ENCODE measurements at places on chromosomes 3 and 15.

DNA sequence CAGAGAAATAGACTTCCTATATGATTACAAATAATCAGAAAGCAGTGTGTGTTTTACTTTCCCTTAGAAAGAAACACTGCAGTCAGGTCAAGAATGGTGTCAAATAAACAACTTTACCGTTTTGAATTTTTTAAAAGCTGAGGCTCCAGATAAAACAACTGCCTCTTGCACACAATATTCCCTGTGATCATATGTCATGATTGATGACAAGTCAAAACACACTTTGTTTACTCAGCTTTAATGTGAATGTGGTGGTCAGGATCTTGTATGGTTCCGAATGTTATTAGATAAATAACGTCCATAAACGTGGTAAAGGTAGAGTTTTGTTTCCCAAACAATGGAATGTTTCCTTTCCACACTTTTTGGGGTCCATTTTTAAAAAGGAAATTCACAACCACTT lies 428.4 kb upstream of the MDFIC2 start:
- no peak overlapping the region for H3K4me3 ChIP-seq
- no peak overlapping the region for H3K27ac ChIP-seq
- H3K36me3 ChIP-seq = no peaks in the 10 kb centered on the region
- no peak for DNase-seq

GRCh38 chr3:66279168-66279567 lies 58.4 kb downstream of the SLC25A26 start:
- no peaks in the 10 kb centered on the region for H3K4me1 ChIP-seq
- H3K27me3 ChIP-seq = no peaks in the 10 kb centered on the region
- no peaks in the 10 kb centered on the region for H3K36me3 ChIP-seq
- no peak overlapping the region for H3K27ac ChIP-seq
- no peak for DNase-seq
- H3K4me3 ChIP-seq = no peak overlapping the region

DNA sequence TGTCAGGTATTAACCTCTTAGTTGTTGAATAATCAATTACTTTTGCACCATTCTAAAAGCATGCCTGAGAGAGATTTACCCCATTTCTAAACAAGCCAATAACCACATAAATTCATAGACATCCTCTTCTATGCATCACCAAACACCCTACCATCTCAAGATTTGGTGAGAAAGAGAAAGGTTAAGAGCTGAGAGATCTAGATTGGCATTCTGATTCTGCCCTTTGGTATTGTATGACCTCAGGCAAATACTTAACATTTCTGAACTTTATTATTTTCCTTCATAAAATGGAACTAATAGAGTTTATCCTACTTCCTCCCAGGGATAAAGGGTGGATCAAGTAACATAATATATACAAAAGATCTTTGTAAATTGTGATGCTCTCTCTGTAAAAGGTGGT lies 146.5 kb upstream of the MME start:
- no peaks in the 10 kb centered on the region for H3K27me3 ChIP-seq
- no peak for DNase-seq
- H3K27ac ChIP-seq = no peak overlapping the region
- no peaks in the 10 kb centered on the region for H3K36me3 ChIP-seq

GRCh38 chr3:75129101-75129500 lies 514.6 kb upstream of the CNTN3 start:
- no peak overlapping the region for H3K4me3 ChIP-seq
- no peaks in the 10 kb centered on the region for H3K36me3 ChIP-seq
- H3K27ac ChIP-seq = no peak overlapping the region

GRCh38 chr3:177367788-177368187 lies 170.5 kb upstream of the TBL1XR1 start:
- no peak for DNase-seq
- H3K27me3 ChIP-seq = no peaks in the 10 kb centered on the region
- no peaks in the 10 kb centered on the region for H3K36me3 ChIP-seq
- H3K4me1 ChIP-seq = no peaks in the 10 kb centered on the region
- H3K27ac ChIP-seq = no peak overlapping the region

- H3K27me3 ChIP-seq = no peaks in the 10 kb centered on the region
- no peaks in the 10 kb centered on the region for H3K36me3 ChIP-seq
- no peak for DNase-seq
- H3K27ac ChIP-seq = no peak overlapping the region
- no peak overlapping the region for H3K4me3 ChIP-seq
These were observed 28.9 kb upstream of the ESYT3 start for GRCh38 chr3:138405486-138405885.

DNA sequence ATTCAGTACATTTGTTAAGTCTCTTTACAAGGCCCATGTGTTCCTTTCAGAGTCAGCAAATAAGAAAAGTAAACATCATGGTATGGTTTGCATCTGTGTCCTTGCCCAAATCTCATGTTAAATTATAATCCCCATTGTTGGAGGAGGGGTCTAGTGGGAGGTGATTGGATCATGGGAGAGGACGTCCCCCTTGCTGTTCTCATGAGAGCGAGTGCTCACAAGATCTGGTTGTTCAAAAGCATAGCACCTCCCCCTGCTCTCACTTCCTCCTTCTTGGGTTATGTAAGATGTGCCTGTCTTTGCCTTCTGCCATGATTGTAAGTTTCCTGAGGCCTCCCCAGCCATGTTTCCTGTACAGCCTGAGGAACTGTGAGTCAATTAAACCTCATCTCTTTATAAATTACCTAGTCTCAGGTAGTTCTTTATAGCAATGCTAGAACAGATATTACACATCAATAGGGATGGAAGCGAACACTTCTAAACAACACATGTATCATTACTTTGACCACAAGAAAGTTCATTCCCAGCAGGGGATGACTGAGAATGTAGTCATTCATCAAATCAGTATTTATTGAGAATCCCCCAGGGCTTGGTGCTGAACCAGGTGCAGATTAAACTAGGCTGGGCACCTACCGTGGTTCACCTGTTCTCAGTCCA lies 4.1 kb downstream of the EFCAB12 start:
- no peak overlapping the region for H3K4me3 ChIP-seq
- peak; percentile 66 for DNase-seq
- peak overlapping the region; percentile 66 for H3K27ac ChIP-seq
- no peaks in the 10 kb centered on the region for H3K27me3 ChIP-seq
- H3K36me3 ChIP-seq = no peaks in the 10 kb centered on the region
- peaks cover 26% of the 10 kb centered on the region for H3K4me1 ChIP-seq

DNA sequence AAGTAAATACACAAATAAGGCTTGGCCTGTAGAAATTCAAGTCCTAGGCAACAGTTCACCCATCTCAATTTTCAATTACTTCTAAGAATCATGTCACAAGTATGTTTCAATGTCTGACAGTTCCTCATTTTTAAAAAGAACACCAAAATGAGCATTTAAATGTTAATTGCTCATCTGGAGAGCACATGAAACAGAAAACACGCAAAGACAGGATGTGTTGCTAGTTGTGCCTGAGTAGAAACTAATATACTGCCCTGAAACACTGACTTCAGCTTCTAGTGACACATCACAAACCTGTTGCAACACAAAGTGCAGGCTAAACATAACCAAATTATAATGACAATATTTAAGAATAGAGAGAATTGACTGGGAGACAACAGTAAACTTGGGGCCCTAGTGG lies 167.3 kb upstream of the THBS1 start:
- peaks cover 21% of the 10 kb centered on the region for H3K4me1 ChIP-seq
- H3K27me3 ChIP-seq = no peaks in the 10 kb centered on the region
- H3K4me3 ChIP-seq = no peak overlapping the region
- H3K36me3 ChIP-seq = no peaks in the 10 kb centered on the region
- no peak overlapping the region for H3K27ac ChIP-seq

GRCh38 chr3:126103121-126104027 lies 19.4 kb upstream of the SLC41A3 start:
- H3K27ac ChIP-seq = no peak overlapping the region
- DNase-seq = no peak
- no peaks in the 10 kb centered on the region for H3K36me3 ChIP-seq
- no peak overlapping the region for H3K4me3 ChIP-seq
- no peaks in the 10 kb centered on the region for H3K27me3 ChIP-seq

GRCh38 chr3:46087871-46088270 lies 60.6 kb upstream of the XCR1 start:
- H3K27me3 ChIP-seq = no peaks in the 10 kb centered on the region
- no peak for DNase-seq
- no peak overlapping the region for H3K4me3 ChIP-seq
- peaks cover 43% of the 10 kb centered on the region for H3K4me1 ChIP-seq
- H3K27ac ChIP-seq = no peak overlapping the region

DNA sequence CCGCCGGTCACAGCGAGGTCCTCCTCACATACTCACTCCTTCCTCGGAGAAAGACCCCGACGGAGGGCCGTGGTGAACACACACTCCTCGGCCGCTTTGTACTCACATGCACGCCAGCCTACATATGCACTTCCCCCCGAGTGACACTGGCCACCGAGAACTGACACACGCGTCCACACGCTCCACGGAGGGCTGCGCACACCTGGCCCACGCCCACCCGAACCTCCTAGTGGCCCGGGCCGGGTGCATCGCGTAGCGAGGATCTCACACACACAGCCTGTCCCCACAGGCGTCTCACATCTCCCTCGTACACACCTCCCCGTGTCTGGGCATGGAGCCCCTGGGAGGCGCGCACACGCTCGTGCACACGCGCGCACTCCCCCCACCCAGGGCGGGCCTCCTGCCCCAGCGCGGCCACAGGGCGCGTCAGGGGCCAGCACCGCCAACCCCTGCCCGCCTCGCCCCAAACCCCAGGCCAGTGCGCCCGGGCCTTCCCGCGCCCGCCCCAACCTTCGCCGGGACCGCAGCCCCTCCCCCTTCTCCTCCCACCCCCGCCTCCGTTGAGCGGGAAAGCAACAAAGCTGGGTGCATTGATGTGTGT lies 411 bp upstream of the C3orf70 start:
- no peaks in the 10 kb centered on the region for H3K36me3 ChIP-seq
- no peaks in the 10 kb centered on the region for H3K4me1 ChIP-seq
- H3K27ac ChIP-seq = no peak overlapping the region
- peaks cover 24% of the 10 kb centered on the region for H3K27me3 ChIP-seq
- DNase-seq = no peak
- H3K4me3 ChIP-seq = no peak overlapping the region

DNA sequence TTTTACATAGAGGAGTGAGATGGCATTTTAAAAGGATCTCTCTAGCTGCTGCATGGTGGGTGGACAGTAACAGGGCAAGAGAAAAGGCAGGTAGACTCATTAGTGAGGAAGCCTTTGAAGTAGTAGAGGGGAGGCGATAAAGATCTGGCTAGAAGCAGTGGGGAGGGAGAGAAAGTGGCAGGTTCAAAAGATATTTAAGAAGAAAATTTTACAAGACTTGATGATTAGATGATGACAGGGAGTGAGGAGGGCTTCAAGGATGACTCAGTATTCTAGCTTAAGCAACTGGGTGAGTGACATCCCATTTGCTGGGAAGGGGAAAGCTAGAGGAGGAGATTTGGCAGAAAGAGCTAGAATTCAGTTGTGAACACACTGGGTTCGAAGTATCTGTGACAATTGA lies 3.8 kb upstream of the BRPF1 start:
- no peaks in the 10 kb centered on the region for H3K27me3 ChIP-seq
- no peak for DNase-seq
- H3K36me3 ChIP-seq = no peaks in the 10 kb centered on the region
- H3K4me1 ChIP-seq = peaks cover 4% of the 10 kb centered on the region

DNA sequence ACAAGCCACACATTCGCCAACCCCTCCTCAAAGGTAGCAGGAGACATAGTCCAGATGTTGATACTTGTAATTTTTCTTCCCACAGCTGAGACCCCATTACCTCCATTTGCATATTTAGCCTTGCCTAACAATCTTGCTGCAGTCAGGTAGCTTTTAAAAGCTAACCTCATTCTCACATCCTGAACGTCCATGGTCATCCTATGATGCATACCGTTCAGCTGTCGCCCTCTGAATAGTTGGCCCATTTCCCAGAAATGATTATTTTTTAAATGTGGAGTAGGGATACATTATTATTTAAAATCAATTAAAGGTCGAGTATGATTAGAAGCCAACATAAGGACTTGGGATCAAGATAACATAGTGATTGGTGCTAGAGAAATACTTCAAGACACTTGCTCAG lies 165.0 kb downstream of the MEX3B start:
- H3K27ac ChIP-seq = no peak overlapping the region
- no peak overlapping the region for H3K4me3 ChIP-seq
- DNase-seq = no peak
- H3K27me3 ChIP-seq = 0 out of 2 replicates have a peak, but pooled peaks cover 2% of the 10 kb centered on the region

Measured in GM12878 (cell line).